ENCODE measurements at places on chromosomes 5 and 9.

- no peak for DNase-seq
Observed at GRCh38 chr5:143583409-143583808, 179.9 kb upstream of the NR3C1 start.

DNA sequence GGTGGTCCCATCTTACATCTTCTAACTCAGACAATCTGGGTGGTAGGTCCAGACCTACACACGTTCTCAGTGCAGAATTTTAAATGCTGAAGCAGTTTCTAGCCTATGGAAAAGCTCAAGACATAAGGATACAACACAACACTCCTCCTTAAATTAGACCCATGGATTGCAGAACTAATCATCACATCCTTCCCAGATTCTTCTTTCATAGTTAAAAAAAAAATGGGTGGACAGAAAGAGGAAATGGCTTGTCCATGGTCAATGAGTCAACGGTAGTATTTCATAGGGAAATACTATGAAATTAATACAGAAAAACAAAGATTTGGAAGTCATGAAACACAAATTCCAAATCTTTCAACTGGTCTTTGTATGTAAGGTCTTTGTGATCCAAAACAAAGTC, 106.9 kb downstream of the PAPPA start:
- DNase-seq, result no peak

DNA sequence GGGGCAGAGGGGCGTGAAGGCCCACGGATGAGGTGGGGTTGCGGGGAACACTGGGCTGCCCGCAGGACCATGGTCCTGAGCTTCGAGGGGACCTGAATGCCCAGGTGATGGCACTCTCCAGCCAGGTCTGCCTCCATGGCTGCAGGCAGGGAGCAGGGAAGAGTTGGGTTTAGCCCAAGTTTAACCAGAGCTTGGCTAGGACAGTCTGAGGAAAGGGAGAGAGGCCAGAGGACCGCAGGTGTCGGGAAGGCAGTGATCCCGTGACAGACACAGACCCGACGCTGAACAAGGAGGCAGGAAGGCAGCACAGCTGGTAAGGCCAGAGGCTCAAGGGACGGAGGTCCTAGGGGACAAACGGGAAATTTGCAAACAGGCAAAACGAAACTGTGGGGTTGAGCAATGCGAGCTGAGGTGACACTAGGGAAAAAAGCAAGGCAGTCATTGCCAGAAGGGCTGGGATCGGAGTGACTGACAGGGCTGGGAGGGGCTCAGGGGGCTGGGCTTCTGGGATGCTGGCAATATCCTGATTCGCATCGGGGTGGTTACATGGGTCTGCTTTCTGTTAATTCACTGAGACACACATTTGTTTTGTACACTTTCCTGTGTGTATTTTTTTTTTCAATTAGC, 25.0 kb downstream of the ARPC5L start:
- DNase-seq, result no peak

DNA sequence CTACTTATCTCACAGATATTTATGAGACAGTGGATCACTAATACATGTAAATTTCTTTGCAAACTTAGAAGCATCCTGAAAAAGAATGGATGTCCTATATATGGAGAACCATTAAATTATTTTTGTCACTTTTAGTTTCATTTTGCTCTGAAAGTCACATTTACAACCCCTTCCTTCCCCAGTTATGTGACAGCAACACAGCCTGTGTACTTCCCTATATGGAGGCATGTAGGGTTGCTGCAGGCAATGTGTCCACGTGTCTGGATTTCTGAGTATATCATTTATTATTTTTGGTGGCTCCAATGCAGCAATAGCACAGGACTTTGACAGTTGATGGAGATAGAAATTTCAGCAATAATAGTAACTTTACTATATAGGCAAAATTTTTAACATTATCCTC, 156.4 kb downstream of the ST8SIA4 start:
- no peak for DNase-seq

DNA sequence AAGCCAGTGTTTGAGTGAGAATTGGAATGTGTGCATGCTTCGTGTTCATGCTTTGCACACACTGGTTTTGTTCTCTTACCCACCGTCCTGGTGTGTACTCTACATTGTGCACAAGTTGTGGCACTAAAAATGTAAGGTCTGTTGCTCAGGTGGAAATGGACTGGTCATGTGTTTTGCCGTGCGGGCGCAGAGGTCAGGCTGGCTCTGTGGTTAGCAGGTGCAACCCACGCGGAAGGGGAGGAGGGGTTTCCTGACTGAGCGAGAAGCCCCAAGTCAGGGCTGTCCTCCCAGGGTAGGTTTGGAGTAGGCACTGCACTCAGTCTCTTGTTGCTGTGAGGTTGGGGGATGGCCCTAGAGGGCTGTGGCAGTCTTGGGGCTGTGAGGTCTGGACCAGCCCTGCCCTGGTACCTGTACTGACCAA, 86.6 kb downstream of the EHMT1 start:
- peak; percentile 89 for DNase-seq

GRCh38 chr5:15160091-15160490, 288.5 kb upstream of the ANKH start:
- no peak for DNase-seq

GRCh38 chr9:5582835-5583195, 46.1 kb upstream of the RIC1 start:
- peak; percentile 73 for DNase-seq

GRCh38 chr9:137083394-137084004, 3.3 kb upstream of the MAN1B1 start:
- no peak for DNase-seq

DNA sequence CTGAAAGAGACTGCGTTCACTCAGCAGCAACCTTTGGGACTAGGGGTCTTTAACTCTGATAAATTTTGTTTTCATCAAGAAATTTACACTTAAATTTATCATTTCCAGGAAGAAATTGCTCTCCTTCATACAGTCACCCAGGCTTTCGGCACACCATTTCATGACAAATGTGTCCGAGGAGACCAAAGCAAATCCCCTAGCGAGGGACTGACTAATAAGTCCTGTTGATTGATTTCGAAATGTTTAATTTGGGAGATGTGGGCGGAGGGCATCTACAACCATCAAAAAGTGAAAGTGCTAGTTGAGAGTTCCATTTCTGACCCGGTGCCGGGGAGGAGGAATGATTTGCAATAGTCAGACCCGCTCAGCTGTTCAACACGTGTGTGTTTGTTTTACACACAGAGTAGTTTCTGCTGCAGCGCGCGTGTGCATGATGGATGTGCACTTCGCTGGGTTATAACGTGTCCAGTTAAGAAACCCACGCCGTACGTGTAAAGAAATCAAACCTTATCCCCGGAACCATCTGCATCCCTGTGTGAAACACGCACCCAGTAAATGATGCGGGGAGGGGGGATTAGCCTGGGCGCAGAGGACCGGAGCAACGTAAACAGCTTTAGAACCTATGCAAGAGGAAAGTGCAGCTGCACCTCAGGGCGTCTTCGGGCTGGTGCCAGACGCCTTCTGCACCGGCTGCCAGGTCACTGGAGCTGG, 845 bp upstream of the NR4A3 start:
- DNase-seq, result peak; percentile 86

DNA sequence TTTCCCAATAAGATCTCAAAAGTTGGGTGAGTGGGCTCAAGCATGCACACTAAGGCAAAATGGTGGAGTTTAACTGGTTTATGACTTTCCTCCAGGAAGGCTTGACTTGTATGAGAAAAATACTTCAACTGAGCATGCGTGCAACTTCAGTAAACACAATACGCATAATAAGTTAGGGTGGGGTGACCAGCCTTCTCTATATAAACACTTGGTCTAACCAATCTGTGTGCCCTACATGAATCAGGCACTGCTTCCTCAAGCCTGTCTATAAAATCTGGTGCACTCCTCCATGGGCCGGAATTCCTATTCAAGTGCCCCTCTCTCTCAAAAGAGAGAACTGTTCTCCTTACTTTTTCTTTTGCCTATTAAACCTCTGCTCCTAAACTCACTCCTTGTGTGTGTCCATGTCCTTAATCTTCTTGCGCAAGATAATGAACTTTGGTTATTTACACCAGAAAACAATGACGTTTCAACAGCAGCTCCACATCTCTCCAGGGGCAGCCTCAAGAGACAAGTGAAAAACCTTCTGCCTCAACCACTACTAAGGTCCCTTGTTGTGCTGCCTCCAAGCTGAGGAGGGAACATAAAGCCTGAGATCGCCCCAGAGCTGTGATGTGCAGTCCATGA, 352.6 kb downstream of the CAAP1 start:
- DNase-seq, result no peak

DNA sequence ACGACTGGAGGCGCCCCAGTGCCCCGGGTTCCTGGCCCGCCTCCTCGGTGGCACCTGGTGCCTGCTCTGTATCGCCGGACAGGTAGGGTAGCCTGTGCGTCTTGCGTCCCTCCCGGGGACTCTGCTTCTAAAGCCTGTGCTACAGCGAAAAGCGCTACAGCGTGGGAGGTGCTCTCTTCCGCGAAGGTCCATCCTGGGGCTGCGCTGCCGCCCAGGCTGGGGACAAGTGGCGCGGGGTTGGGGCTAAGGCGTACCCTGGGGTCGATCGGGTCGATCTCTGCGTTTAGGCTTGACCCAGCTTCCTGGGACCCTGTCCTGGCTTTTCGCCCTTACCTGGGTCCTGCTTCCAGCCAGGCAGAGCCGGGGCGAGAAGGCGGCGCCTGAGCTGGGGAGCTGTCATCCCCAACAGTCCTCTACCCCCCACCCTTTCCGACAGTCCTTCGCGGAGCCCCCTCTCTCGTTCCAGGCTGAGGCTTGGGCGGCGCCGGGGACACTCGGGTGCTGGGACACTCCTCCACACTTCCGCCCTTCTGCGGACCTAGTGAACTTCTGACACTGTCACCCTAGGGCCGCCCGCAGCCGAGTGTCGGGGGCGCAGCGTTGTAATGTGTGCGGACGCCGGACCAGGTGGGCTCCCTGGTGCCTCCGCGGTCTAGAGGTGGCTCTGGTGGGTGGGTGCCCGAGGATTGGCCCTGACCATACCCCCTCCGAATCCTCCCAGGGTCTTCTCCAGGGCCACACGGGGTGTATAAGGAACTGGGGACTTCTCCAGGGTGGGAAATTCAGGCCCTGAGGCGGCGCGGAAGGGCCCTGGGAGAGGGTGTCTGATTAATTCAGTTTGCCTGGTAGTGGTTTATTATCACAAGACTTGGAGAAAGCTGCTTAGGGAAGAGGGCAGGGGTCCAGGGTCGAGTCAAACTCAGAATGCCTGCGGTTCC, 328.2 kb downstream of the SH3GL2 start:
- no peak for DNase-seq

DNA sequence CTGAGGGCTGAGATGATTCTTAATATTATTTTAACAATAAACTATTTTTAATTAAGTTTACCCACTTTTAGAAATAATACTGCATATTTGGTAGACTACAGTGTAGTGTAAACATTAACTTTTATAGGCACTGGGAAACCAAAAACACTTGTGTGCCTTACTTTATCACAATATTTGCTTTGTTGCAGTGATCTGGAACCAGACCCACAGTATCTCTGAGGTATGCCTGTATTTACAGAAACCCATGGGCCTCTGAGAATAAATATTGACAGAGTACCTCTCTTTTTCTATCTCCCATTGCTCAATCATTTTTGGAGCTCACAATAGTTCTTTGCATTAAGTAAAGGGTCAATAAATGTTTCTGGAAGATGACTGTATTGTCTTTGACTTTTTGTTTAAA, 73.3 kb downstream of the SLCO4C1 start:
- no peak for DNase-seq

GRCh38 chr5:38117784-38118479, 140.4 kb upstream of the EGFLAM start:
- DNase-seq, result no peak

DNA sequence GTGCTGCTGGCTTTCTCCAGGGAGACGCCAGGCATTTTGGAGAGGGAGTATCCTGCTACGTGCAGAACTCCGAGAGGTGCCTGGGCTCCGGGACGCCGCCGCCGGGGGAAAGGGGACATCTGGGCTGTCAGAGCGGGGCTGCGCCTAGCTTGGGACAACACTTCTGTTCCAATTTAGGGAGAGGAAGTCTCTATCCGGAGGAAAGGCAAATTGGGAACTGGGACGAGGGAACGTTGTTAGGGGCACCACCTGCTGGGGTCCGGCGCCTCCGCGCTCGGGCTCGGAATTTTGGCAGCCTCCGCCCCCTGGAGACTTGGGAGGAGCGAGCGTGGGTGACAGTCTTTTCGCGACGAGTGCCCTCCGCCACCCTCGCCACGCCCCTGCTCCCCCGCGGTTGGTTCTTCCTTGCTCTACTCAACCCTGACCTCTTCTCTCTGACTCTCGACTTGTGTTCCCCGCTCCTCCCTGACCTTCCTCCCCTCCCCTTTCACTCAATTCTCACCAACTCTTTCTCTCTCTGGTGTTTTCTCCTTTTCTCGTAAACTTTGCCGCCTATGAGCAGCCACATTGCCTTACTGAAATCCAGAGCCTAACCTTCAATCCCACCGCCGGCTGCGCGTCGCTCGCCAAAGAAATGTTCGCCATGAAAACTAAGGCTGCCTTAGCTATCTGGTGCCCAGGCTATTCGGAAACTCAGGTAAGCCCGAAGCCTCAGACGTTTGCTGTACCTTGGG, 1.6 kb downstream of the TSLP start:
- peak; percentile 85 for DNase-seq

DNA sequence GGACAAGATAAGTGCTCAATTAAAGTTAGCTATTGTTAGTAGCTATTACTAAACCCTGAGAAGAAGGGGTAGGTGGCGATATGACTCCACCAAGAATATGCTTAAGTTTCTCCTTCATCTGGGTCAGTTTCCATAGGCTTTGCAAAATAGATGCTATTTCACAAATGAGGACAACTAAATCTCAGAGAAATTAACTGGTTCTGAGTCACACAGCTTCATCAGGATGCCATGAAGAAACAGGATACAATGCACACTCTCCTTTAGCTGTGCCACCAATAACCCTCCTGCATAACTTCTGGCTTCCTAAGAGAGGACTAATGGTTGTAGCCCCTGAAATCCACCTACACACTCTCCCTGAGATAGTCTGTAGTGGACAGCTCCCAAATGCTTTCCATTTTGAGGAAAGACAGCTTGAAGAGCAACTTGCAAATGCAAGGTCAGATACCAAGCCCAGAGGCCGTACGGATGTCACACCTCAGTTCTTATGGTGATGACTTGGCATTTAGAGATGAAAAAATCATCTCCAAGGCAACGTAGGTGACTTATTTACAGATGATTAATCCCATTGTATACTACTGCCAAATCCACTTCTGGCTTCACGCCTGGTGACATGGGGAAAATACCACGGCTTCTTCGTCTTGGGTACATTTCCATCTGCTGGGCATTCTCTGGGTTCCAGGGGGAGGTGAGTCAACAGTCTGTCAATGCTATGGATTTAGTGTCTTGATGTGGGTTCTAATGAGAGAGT, 251.4 kb upstream of the IL12B start:
- DNase-seq, result no peak

- no peak for DNase-seq
Observed at GRCh38 chr9:68947842-68948569, 65.9 kb downstream of the PRKACG start.

GRCh38 chr5:65987982-65988381, 61.6 kb downstream of the ERBIN start:
- DNase-seq, result no peak

DNA sequence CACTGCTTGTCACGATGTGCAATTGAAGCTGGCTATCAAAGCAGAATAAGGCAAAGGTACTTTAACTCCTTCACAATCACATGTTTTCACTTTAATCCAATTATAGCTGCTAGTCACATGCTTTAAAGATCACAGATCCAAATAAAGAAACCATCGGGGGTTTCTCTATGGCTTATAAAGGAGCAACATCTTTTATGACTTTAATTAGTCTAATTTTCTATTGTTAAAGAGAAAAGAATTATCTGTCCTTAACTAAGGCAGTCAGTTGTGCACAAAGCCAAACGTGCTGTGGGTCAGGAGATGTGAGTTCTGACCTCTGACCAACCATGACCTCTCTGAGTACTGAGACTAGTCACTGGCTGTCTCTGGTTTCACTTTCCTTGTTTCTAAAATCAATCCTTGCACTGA, 561.1 kb downstream of the RAB3C start:
- no peak for DNase-seq
